WERI-Rb-1 (cell line): ENCODE measurements at places on chromosomes 11 and 22.

GRCh38 chr11:126640186-126640585 lies 284.7 kb downstream of the ST3GAL4 start:
- peak; percentile 28 for DNase-seq

DNA sequence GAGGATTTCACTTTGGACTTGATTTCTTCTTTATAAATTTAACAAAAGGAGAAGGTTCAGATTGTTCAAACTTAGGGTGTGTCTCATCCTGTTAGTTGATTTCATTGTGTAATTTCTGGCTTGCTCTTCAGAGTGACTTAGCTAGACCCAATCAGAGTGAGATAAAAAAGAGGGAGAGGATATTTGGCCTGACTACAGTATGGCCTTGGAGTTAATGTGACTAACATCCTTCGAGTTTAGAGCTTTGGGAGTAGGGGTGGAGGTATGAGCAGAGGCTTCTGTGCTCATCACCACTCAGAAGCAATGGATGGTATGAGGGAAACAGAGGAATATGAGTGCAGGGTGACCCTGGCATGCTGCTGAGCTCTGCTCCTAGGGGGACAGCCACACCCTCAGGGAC lies 114.2 kb downstream of the ME3 start:
- DNase-seq, result no peak

- DNase-seq, result no peak
Measured at GRCh38 chr11:128645968-128646367, 47.9 kb upstream of the FLI1 start.

- DNase-seq, result no peak
Measured at GRCh38 chr11:70494559-70495350, 96.4 kb downstream of the CTTN start.

DNA sequence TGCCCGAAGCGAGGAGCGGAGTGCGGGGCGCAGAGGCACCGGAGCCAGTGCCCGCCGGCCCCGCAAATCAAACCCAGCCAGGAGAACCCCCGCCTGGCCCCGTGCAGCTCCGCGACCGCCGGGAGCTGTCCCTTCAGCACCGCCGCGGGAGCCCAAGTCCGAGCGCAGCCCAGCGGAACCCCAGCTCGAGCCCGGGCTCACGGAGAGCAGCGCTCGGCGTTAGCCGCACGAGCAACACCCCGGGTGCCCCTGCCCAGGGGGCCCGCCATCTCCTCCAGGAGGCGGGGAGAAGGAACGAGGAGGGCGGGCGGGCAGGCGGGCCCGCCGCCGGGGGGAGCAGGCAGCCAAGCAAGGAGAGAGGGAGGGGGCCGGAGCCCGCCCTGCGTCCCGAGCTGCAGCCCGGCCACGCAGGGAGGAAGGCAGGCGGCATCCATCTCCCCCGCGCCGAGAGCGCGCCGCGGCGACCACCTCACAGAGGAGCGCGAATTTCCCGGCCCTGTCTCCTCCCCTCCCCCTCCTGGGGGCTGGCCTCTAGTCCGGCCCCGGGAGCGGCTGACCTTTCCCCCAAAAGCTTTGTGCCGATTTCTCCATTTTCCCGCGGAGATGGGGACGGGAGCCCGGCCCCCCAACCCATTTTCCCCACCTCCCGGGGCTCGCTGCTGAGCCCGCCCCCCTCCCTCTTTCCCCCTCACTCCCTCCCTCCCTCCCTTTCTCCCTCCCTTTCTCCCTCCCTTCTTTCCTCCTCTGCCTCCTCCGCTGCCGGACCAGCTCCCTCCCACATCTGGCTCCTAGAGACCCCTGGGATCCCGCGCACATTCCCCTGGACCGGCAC lies 621 bp downstream of the KCNC1 start:
- DNase-seq, result peak; percentile 63

GRCh38 chr11:73538381-73538872 lies 59.5 kb downstream of the FAM168A start:
- DNase-seq, result no peak

GRCh38 chr22:32600147-32600546 lies 125.5 kb downstream of the FBXO7 start:
- no peak for DNase-seq

DNA sequence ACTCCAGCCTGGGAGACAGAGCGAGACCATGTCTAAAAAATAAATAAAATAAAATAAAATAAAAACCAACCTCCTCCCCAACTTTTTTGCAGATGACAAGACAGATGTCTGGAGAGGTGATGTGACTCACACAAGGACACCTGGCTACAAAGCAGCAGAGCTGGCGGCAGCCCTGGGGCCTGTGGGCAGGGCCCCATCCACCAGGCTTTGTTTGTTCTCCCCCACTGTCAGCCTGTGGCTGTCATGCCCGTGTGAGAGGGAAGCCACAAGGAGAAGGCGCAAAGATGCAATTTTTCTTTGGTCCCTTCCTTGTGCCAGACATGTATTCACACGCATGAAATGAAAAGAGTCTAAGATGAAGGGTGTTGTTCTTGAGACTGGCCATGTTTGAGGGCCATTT lies 16.6 kb downstream of the CD59 start:
- DNase-seq, result no peak

DNA sequence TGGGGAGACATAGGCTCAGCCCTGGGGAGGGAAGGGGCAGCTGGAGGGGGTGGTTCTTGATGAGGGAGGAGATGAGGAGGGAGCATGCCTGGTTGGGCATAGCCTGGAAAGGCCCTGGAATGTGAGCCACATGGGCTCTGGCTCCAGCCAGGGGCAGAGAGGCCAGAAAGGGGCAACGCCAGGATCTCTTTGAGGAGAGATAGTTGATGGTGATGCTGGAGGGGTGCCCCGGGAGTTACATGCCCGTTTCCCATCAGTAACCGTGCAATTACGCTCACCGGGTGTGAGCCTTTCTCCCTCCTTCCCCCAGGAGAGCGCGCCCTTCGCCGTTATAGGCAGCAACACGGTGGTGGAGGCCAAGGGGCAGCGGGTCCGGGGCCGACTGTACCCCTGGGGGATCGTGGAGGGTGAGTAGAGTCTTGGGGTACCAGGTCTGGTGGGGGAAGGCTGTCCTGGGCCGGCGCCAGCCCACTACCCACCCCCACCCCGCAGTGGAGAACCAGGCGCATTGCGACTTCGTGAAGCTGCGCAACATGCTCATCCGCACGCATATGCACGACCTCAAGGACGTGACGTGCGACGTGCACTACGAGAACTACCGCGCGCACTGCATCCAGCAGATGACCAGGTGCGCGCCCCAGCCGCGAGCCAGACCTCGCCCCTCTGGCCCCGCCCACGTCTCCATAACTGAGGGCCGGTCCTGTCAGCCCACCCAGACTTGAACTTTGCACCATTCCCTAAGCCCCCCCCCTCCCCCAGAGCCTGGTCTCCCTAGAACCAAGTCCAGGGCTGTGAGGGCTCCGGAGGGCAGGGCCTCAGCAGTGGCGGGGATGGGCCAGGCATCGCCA lies 1.8 kb upstream of the GP1BB start:
- no peak for DNase-seq

DNA sequence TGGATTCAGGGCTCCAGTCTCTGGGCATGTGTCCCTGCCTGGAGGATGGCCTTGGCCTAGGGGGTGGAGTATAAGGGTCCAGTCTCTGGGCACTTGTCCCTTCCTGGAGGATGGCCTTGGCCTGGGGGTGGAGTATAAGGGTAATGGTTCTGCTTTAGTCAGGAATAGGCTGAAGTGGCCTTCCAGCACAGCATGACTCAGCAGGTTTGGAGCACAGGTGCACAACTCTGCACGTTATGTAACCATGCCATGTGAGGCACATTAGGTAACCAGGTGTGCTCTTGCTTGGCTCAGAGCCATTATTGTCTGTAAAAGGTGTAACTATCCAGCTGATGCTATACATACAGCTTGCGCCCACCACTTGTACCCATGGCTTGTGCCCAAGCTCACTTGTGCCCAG lies 48.4 kb upstream of the POLD3 start:
- DNase-seq, result no peak

GRCh38 chr11:20289732-20290131 lies 73.8 kb upstream of the HTATIP2 start:
- no peak for DNase-seq

DNA sequence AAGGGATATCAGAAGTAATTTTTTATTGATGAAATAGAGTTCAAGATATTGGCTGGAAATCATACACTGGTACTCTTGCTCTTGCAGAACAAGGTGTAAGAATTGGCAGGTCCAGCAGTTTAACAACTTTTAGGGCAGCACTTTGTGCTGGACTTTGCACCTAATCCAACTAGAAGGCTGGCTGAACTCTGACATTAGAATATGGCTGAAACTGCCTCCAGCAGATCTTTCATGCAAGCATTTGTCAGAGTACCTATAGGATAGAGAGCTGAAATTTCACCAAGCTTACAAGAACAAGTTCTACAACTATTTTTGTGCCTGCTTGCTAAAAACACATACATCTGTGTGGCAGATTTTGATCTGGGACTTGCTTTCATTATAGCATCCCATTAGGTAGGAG lies 17.2 kb downstream of the HPS5 start:
- DNase-seq, result no peak

DNA sequence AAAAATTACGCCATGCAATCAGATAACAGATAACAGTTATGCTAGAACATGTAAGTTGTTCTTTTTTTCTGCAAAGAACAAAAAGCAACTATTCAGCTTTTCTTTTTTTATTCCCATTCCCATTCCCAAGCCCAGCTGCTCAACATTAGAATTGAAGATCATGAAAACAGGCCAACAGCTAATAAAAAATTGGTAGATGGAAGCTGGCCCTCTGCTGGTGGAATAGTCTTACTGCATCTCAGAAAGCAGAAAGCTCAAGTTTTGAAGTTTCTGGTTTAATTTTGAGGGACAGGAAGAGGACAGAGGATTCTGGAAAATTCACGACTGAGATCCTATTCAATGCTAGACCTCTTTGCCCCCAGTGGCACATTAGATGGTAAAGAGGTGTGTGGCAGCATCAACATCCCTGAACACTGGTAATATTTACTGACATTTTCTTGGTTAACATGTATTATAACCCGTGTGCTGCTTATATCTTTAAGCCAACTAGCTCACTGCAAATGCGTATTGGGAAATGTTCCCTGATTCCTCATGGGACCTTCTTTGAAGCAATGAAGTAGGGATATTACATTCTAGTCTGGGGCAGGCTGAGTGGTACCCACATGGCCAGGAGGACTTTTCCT lies 591.2 kb downstream of the OPCML start:
- no peak for DNase-seq

- no peak for DNase-seq
Measured at GRCh38 chr11:70207531-70208131, 4.5 kb downstream of the FADD start.

DNA sequence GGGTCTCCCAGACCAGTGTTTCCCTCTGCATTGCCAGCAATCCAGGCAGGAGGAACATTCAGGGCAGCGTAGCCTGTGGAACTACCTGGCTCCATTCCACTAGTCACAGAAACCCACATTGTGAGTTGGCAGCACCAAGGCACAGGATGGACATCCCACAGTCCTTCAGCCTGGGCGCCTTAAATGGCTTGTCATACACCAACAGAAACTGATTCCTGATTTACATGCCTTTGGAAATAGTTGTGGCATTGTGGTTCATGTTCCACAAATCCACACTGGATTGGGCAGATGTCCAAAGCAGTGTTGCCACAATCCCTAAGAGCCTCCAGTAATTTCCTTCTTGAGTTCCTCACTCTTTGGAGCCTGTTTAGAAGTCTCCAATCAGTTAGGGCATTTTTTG lies 225.6 kb downstream of the BLID start:
- DNase-seq, result no peak

- no peak for DNase-seq
Measured at GRCh38 chr22:46671824-46672432, 51.7 kb downstream of the GRAMD4 start.

DNA sequence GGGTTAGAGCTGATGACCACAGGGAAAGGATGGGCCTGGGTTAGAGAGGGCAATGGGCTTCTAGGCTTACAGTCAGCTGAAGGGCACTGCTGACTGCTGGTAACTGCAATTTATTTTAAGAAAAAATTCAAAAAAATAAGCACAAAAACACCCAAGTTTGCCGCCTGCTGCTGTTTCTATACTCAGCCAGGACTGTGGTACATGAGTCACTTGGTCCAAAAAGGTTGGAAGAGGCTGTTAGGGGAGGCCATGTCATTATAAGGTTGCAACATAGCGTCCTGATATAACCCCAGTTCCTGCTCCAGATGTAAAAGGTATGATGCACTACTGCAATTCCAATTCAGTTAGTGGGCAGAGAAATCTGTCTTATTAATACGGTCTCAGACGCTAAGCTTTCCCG lies 98.9 kb downstream of the ETS1 start:
- no peak for DNase-seq

GRCh38 chr11:6390718-6391469 lies 620 bp downstream of the SMPD1 start:
- no peak for DNase-seq

- peak; percentile 35 for DNase-seq
Measured at GRCh38 chr22:42632096-42632495, 8.3 kb downstream of the ATP5MGL start.

DNA sequence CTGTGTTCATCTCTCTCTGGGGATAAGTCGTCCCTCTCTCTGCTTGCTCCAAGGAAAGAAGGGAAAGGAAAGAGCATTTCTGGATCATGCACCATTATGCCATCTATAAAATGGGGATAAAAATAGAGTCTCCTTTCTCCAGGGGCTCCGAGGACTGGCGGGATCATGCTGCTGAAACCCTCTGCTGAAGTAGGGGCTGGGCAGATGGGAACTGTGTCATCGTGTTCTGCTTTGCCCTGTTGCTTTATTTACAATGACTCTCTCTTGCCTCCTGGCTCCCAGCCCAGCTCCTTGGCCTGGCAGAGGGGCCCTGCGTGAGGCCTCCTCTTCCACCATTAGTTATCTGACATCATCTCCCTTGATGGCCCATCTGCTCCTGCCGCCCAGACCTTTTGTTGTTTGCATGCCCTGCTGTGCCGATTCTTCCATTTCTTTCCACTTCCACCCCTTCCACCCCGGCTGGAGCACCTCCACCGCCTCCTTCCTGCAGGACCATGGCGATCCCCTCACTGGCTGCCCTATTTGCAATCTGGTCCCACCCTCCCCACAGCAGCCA lies 200.9 kb downstream of the MYO18B start:
- peak; percentile 74 for DNase-seq

DNA sequence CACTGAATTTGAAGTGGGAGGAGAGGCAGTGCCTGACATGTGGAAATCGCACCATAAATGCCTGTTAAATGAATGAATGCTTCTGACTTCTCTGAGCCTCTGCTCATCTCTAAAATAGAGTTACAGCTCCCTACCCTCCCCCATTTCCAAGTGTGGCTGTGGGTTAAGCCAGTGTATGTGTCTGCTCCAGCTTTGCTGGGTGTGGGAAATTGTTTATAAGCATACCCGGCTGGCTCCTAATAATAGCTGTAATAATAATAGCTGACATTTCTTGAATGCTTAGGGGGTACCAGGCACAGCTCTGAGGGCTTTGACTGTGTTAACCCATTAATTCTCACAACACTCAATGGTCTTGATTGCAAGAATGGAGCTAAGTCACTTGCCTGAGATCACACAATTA lies 7.0 kb upstream of the FCHSD2 start:
- DNase-seq, result no peak

GRCh38 chr11:613369-613968 lies 2.3 kb downstream of the IRF7 start:
- peak; percentile 81 for DNase-seq
